ENCODE measurements at places on chromosomes 2 and 18. TPM values are rescaled to one million over a fixed set of nuclear protein-coding genes. Genes with fewer than 3 reads are reported as not detected.

GRCh38 chr18:61815885-61816470 lies 76.8 kb downstream of the RNF152 start:
- DNase-seq = no peak

GRCh38 chr2:185640588-185640987 lies 98.0 kb upstream of the FSIP2 start:
- DNase-seq = no peak

The TMEM131 gene
- total RNA-seq = 28.9 TPM

- DNase-seq = no peak
These were observed 50.0 kb downstream of the ESCO1 start for GRCh38 chr18:21550510-21550970.

DNA sequence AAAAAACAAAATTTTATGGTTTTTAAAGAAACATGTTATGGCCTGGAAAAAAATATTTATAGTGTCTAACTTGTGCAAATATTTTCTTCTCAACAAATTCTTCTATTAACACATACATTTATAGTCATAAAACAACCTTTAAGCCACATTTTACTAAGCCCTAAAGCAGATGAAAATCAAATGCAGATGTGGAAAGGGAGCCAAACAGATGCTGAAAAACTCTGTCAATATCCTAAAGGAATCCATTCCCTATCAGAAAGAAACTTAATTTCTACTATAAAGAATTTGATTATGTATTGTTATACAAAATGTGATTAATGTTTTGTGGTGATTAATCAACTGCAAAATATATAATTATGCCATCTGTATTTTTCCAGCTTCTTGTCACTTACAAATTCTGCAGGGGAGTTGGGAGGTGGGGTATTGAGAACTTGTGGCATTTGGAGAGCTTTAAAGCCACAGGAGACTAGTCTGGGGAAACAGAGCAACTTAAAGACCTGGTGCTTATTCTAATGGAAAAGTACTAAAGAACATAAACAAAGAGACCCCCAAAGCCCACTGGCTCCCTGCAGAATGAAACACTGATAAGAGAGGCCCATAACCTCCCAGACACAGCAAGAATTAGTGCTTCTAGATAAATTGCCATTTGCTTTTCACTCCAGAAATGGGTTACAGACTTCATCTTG lies 1721.0 kb upstream of the PIK3C3 start:
- no peak for DNase-seq

DNA sequence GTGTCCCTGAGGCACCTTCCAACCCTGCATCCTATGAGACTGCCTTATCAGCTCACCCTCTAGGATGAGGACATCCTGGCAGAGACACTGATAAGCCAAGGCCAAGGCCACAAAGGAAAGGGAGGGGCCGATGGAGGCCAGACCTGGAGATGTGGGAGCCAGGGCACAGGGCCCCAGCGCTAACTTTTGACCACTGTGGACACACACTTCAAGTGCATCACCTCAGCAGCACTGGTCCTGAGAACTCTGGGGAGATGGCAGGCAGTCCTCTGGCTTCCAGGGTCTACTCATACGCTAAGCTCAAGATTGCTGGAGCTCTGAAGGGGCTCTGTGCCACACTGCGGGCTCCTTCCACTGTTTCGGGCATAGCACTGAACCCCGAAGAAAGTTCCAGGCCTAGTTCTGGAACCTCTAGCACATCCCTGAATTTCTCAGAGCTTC lies 100.2 kb upstream of the ID2 start:
- DNase-seq = no peak

DNA sequence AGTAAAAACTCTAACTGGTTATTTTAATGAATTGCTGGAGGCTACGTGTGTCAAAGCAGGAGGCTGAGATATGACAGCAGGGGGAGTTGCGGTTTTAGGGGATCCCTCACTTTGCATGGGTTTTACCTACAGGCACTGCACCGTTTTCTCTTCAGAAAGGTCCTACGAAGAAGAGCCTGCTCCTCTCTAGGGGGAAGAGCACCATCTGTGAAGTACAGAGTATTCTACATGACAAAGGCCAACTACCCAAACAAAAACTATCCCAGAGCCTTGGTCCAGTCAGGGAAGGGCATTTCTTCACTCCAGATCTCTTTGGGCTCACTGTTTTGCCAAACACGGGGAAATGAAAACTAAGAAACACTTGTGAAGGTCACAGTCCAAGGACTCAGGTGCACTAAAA lies 696.7 kb upstream of the SOX11 start:
- peak; percentile 32 for DNase-seq

DNA sequence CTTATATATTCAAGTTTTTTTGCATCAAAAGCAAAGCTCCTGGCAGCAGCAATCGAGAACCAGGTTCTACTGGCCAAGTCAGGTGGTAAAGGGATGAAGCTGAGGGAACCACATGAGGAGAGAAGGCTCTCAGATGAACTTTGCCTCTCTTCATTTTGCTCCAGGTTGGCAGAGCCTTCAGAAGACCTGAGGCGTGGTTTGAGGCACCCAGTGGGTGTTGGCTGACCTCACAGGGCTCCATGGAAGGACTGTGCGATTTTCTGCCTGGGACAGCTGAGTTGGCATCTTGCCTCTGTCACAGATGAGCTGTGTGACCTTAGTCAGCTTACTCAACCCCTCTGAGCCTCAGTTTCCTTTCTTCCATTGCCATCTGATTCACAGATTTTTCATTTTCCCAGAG lies 89.0 kb downstream of the INSIG2 start:
- DNase-seq = no peak

GRCh38 chr2:152529420-152530115 lies 187.7 kb downstream of the PRPF40A start:
- DNase-seq = no peak

GRCh38 chr2:76310894-76311633 lies 600.3 kb upstream of the GCFC2 start:
- DNase-seq = no peak

The RGPD3 gene
- total RNA-seq = 0.57 TPM

DNA sequence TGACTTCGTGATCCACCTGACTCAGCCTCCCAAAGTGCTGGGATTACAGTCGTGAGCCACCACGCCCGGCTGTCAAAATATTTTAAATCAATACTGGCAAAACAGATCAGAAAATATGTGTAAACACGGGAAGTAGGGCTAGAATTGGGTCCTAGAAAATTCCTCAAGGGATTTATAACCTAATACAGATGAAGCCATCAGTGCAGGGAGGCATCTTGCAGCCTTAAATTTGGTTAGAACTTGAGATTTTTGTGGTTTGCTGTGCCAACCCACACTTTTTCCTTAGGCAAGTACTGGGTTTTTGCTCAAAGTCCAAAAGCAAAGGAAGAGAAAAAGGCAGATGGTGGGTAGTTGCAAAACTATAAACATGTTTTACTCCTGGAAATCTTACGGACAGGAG lies 33.7 kb upstream of the NFE2L2 start:
- no peak for DNase-seq

GRCh38 chr2:199370150-199370780 lies 87.5 kb downstream of the SATB2 start:
- no peak for DNase-seq
